Fibroblast of villous mesenchyme (primary cell): ENCODE measurements at places on chromosomes 5 and 9. TPM values are rescaled to one million over a fixed set of nuclear protein-coding genes. Genes with fewer than 3 reads are reported as not detected.
A peak's percentile ranks its signal among the peaks of the same experiment; 100 is the strongest.

Gene SLCO6A1
- under 0.01 and 0.32 TPM in 2 replicates for total RNA-seq

Gene DRD1
- total RNA-seq, result under 0.01 TPM in 2 replicates

Gene BTNL9
- not detected in 2 replicates for total RNA-seq

Gene CARTPT
- not detected in 2 replicates for total RNA-seq

Gene PCDHB4
- under 0.01 TPM in 2 replicates for total RNA-seq

Gene ARL10
- 13.4 and 17.7 TPM in 2 replicates for total RNA-seq

Gene RLN1
- not detected in 2 replicates for total RNA-seq

Gene KYAT1
- total RNA-seq, result 6.8 and 11.2 TPM in 2 replicates

Gene PAIP1
- total RNA-seq, result 91.2 and 123 TPM in 2 replicates

Gene PCDHB11
- 0.32 TPM in 1 of 2 replicates, not detected in the other for total RNA-seq

Gene ENHO
- total RNA-seq, result not detected in 2 replicates

Gene CMBL
- 4.2 and 8.2 TPM in 2 replicates for total RNA-seq

Gene SUSD3
- total RNA-seq, result 3.2 and 12.1 TPM in 2 replicates

Gene ENTPD2
- not detected in 2 replicates for total RNA-seq

Gene ITGA2
- 16.4 and 35.0 TPM in 2 replicates for total RNA-seq

Gene RASGRF2
- 3.9 and 9.0 TPM in 2 replicates for total RNA-seq

Gene FGF1
- total RNA-seq, result 8.7 and 16.0 TPM in 2 replicates

DNA sequence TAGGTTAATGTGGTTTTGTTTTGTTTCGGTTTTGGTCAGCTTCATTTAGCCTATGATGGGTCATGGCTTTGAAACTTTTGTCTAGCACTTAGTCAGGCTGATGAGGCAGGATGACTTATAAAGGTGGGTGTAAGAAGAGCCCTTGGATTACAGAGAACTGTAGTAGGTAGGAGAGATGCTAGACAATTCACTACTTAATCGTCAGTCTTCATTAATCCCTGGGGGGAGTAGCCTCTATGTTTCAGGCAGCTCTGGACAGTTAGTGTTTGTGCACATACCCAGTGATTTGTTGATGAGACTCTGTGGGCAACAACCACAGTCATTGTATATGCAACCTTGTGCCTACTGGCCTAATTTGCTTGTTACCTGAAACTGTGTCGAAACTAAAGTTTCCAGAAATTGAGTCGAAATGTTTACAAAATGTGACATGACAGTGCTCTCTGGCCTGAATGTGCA, 113.3 kb downstream of the MTREX start:
- DNase-seq, result peak; percentile 38

DNA sequence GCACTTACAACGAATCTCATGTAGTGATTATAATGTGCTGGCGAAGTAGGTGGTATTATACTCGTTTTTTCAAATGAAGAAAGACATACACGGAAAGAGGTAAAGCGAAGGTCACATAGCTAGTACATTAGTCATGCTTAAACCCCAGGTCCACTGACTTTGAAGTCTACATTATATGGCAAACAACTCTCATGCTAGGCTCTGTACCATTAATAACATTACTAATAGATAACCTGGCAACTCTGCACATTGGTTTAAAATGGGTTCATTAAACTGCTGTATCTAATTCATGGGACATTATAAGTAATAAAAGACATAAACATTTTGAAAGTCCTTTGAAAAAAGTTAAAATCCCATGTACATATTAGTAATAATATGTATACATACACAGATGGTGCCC, 21.2 kb downstream of the FYB1 start:
- DNase-seq, result no peak

DNA sequence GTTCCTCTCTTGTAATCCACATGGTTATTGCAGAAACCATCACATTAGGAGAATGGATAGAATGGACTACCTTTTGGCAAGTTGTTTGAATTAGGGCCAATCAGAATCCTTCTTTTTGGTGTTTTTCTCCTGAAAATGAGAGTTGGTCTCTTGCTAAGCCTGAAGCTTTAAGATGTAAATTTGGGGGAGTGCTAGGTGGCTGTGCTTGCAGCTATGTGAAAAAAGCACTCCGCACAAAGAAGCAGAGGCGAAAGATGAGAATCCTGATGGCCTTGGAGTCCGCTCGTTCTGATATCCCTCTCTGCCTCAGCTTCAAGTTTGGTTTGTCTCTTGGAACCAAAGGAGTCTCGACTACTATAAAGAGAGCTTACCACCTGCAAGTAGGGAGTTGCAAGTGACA, 63.6 kb downstream of the INIP start:
- DNase-seq, result no peak

- no peak for DNase-seq
Measured at GRCh38 chr9:89342213-89342612, 23.9 kb downstream of the SECISBP2 start.

DNA sequence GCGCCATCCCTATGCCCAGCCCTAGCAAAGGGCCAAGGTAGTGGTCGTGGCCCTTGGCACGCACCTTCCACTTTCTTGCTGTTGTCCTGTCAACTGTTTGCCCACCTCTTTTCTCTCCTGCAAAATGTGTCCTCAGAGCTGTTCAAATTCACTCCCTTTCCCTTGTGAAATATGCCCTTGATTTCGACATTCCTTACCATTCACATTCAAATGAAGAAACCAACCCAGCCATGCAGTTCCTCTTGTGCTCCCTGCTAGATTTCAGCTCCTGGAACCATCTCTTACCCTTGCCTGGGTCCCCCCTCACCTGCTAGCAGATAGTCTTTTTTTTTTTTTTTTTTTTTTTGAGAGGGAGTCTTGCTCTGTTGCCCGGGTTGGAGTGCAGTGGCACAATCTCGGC, 19.6 kb upstream of the HRH2 start:
- no peak for DNase-seq

- no peak for DNase-seq
Measured at GRCh38 chr5:131252824-131253171, 11.1 kb upstream of the CDC42SE2 start.

DNA sequence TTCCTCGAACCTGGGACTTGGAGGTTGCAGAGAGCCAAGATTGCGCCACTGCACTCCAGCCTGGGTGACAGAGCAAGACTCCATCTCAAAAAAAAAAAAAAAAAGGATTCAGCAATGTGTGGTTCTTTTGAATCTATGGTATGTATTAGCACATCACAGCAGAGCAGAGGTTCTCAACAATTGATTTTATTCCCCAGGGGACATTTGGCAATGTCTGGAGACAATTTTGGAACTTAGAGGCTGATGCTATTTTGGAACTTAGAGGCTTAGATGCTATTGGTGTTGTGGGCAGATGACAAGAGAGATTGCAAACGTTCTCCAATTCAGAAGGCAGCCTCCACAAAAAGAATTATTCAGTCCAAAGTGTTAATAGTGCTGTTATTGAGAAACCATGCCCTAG, 115.2 kb downstream of the TMC1 start:
- no peak for DNase-seq

- DNase-seq, result peak; percentile 13
Measured at GRCh38 chr5:612498-613424, 621 bp downstream of the CEP72 start.

- peak; percentile 23 for DNase-seq
Measured at GRCh38 chr5:126348855-126349635, 74.2 kb upstream of the GRAMD2B start.

GRCh38 chr9:136149337-136149736, 30.7 kb upstream of the TMEM250 start:
- no peak for DNase-seq

GRCh38 chr5:10330511-10331230, 22.8 kb upstream of the MARCHF6 start:
- DNase-seq, result no peak

DNA sequence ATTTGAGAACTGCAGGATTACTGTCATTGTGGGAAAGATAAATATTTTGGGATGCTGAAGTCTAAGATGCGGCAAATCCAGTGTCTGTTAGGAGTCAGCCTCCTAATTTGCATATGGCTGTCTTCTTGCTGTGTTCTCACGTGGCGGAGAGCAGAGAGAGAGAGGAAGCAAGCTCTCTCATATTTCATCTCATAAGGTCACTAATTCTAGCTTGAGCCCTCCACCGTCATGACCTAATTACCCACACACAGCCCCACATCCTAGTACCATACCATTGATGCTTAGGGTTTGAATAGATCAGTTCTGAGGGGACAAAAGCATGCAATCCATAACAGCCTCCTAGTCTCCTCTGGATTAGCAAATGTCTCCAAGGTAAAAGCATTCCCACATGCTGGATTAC, 124.5 kb downstream of the CDH12 start:
- no peak for DNase-seq

GRCh38 chr9:117180896-117181445, 233.9 kb downstream of the ASTN2 start:
- DNase-seq, result no peak

DNA sequence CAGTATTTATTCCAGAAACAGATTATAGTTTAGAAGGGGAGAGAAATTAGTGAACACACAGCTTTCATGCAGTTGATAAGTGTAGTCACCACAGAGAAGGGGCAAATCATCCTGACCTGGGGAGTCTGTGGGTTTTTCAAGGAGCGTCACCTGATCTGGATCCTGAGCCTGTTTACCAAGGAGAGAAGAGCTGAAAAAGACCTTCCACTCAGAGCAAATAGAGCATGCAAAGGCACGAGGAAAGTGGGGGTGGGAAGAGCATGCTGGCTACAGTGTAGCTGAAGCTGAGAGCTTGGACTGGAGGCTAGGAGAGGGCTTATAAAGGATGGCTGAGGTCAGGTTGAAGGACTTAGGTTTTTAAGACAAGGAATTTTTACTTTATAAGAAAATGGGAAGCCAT, 30.4 kb downstream of the ACO1 start:
- DNase-seq, result no peak

- peak; percentile 64 for DNase-seq
Measured at GRCh38 chr5:138408023-138408422, 30.8 kb upstream of the REEP2 start.

DNA sequence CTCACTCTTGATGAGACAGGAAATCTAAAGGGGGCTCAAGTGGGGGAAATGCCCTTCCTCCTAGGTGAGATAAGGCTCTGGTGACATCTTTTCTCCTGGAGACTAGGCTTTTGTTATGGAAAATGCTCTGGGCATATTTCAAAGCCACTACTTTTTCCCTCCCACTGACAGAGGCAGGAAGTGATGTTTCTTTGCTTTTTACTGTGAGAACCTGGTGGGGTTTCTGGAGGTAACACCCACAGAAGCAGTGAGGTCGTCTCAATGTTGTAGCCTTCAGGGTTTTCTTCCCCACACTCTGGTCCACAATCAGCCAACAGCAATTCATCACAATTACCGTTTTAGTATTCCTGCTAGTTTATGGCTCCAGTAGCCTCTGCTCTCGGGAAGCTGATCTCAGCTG, 41.4 kb upstream of the FAM240B start:
- DNase-seq, result no peak

GRCh38 chr5:1776831-1777230, 22.8 kb downstream of the MRPL36 start:
- no peak for DNase-seq

- DNase-seq, result no peak
Measured at GRCh38 chr5:101580591-101580990, 677.5 kb upstream of the ST8SIA4 start.

- no peak for DNase-seq
Measured at GRCh38 chr5:76305775-76306174, 97.3 kb upstream of the IQGAP2 start.

- no peak for DNase-seq
Measured at GRCh38 chr5:43643327-43643726, 40.3 kb downstream of the NNT start.

DNA sequence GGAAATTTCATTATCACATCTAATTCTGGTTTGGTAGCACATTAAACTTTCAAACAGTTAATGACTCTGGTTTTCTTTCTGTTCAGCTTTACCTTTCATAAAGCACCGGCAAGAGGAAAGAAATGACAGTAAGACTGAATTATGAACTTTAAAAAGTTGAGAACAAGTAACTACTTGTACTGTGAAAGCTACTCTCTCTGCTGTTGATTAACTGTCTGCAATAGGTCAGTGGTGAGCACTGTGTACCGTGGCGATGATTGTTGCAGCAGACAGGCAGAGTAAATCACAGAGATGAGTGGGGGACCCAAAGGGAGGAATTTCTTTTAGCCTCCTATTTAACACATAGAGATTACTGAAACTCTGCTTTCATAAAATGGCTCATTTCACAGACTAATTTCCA, 74.0 kb upstream of the MEF2C start:
- no peak for DNase-seq

- DNase-seq, result peak; percentile 0
Measured at GRCh38 chr5:156640691-156641241, 209.3 kb upstream of the PPP1R2B start.
